Suppressor macrophage treated with lipopolysaccharide for 1 hour (primary cell): ENCODE measurements at places on chromosomes 13 and 19.

DNA sequence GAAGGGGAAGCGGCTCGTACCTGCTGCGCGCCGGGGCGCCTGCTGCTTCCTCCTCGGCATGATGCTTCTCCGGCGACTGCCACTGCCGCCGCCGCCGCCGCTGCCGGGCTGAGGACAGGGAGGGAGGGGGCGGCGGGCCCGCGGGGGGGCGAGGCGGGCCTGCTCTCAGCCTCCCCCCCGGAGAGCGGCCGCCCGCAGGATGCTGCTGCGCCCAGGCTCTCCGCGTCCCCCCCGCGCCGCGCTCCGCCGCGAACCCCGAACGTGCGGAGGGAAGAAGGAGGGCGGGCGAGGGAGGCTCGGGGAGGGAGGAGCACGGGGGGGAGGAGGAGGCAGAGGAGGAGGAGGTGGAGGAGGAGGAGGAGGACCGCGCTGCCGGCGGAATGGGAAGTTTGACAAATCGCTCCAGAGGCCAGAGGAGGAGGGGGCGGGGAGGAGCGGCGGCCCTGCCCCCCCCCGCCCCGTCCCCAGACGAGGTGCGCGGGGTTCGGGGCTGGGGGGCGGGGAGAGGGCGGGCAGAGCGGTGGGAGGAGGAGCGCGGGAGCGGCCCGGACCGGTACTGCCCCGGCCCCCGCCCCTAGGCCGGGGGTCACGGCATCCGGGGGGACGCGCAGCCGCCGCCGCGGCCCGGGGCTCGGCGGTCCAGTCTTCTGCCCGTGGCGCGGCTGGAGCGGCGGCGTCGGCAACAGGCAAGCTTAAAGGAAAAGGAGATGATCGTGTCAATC, at the start of gene TSHZ3:
Gene TSHZ3 (minus strand): TSS at position 277 of the 722 bp plus-strand sequence. CDS start 217 bp downstream, at position 60.
- DNase-seq: peak; percentile 76

DNA sequence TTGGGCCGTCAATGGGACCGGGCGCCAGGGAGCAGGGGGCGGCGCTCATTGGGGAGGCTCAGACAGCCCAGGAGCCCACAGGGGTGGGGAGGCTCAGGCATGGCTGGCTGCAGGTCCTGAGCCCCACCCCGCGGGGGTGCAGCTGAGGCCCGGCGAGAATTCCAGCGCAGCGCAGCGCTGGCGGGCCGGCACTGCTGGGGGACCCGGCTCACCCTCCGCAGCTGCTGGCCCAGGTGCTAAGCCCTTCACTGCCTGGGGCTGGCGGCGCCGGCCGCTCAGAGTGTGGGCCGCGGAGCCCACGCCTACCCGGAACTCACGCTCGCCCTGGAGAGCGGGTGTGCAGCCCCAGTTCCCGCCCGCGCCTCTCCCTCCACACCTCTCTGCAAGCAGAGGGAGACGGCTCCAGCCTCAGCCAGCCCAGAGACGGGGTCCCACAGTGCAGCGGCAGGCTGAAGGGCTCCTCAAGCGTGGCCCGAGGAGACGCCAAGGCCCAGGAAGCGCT, 1227.4 kb downstream of the PCDH17 start:
- no peak for DNase-seq

- no peak for DNase-seq
Measured at GRCh38 chr19:39139971-39140453, 14.4 kb downstream of the PAK4 start.

DNA sequence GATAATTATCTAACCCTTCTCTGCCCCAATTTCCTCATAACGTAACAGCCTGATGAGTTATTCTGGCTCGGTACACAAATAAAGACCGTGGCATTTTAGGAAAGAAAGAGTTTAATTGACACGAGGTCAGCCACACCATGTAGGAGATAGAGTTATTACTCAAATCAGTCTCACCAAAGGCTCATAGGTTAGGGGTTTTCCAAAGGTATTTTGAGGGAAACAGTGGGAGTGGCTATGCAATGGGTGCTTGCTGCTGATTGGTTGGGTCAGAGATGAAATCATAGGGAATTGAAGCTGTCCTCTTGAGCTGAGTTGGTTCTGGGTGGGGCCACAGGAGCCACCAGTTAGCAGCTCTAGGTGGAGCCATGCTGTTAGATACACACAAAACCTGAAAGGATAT, 137.5 kb downstream of the FREM2 start:
- DNase-seq: no peak

GRCh38 chr13:76892488-76892887, 6.3 kb upstream of the KCTD12 start:
- DNase-seq: no peak

GRCh38 chr19:19335408-19336158, 15.0 kb downstream of the MAU2 start:
- DNase-seq: no peak

- DNase-seq: peak; percentile 9
Measured at GRCh38 chr13:54029720-54030119, 1001.1 kb downstream of the OLFM4 start.

DNA sequence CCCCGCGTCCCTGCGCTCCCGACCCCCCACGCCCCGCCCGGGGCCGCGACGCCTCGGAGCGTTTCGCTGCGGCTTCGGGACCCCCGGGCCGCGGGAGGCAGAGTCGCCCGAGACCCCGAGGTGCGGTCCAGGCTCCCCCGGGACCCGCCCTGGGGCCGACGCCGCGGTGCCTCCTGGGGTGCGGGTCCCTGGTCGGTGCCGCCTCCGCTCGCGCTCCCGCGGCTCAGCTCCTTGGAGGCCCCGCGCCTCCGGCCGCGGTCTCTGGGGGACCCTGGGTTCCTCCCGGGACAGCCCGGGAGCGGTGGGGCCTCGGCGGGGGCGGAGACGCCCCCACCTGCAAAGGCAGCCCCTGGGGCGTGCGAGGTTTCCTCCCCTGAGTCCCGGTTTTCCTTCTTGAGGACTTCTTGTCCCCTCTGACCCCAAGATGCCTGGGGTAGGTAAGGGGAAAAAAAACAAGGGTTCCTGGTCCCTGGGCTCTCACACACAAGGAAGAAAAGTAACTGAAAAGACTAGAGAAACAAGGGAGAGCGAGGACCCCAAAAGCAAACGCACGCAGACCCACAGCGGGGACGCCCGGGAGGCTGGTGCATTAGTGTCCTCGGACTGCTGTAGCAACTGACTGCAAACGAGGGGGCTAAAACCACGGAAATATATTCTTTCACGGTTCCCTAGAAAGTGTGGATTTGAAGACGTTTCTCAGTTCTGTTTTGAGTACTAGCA, 740 bp downstream of the ZNF555 start:
- peak; percentile 37 for DNase-seq

DNA sequence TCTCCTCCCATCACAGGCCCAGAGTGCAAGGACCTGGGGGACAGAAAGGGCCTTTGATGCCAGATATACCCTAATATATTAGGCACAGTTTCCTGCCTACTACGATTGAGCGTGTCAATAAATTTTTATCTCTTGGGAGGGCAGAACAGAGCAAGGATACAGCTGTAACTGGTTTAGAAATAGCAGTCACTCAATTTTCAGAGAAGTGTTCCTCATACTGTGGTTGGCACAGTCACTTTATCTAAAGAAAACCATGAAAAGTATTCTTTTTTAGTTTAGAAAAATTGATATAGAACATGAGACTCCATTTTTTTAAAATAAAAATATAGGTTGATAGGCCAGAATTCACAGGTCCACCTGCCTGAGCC, 460 bp upstream of the ZNF155 start:
- no peak for DNase-seq

- no peak for DNase-seq
Measured at GRCh38 chr13:98823442-98823841, 71.0 kb upstream of the SLC15A1 start.

- peak; percentile 93 for DNase-seq
Measured at GRCh38 chr19:15212711-15213110, 11.9 kb upstream of the NOTCH3 start.

DNA sequence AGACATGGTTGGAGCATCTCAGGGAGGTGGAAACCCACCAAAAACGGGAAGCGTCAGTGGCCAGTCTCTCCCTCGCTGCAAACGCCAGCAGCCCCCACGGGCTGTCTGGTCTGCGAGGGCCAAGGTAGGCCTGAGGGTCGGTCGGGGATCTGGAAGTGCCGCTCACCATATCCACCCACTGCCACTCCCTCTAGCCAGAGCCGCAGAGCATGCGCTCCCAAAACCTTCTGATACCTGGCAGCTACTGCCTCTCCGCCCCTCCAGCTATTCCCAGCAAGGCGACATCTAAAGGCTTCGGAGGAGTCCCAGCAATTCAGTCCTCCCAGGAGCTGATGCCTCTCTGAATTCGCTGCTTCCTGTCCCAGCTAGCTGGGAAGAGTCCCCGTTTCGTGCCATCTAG, 4.4 kb upstream of the FKRP start:
- DNase-seq: no peak

DNA sequence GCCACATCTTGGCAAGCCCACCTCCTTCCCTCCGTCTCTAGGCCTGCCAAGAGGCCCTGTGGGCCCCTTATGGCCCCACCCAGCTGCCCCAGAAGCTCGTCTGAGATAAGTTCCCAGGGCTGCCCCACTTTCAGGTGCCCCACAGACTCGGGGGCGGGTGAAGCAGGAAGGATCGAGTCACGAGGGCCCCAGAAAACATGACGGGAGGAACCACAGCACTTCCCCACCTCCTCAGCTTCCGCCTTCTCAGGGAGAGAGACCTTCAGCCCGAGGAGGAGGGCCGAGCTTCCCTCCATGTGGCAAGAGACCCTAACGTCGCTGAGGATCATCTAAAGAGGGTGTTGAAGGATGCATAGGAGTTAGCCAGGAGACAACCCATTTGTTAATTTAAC, 4.5 kb upstream of the IL12RB1 start:
- peak; percentile 67 for DNase-seq

GRCh38 chr13:47932950-47933923, 67.8 kb downstream of the SUCLA2 start:
- DNase-seq: peak; percentile 79

DNA sequence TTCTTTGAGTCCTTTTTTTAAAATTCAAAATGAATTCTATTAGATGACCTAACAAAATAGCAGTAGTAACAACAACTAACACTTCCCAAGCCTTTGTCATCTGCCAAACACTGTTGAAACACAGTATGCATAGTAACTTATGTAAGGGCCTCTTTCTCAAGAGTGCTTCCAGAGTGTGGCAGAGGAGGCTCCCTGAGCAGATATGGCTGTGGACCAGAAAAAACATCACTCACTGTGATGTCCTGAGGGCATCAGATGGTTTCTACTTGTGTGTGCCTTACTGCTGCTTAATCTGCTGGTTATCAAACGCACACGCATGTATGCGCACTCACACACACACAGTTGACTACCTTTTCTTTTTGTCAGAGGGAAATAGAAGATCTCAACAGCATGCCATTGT, 110.8 kb downstream of the DLEU7 start:
- DNase-seq: no peak

DNA sequence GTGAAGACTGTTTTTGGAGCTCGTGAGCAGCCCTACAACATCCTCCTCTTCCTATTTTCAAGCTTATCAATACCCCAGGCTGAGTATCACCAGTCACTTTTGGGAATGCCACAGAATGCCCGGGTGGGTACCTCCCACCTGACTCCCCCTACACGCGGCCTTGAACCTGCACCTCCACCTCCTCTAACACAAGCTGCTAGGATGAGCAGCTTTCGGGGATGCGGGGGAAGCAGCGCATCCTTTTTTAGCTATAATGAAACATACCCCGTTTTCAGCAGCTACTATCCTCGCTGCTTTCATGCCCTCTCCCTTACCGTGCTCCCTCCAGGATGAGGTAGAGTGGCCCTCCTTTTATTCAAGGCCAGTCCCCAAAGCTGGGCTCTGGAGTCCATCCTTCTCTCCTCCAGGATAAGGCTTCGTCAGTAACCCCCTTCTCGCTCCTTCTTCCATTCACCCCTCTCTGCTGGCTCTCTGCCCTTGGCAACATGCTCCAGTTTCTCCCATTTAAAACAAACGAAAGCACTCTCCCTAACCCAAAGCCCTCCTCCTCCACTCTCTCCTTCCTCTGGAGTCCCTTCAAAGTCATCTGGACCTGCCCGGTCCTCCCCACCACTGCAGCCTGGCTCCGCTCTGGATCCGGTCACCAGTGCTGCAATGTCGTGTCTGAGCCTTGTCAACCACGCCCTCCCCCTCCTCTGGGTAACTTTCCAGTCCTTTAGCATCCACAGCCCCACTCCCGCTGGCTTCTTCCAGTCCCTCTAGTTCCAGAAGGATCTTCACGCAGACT, 55.3 kb downstream of the STK24 start:
- no peak for DNase-seq

- no peak for DNase-seq
Measured at GRCh38 chr19:44792281-44792680, 14.6 kb downstream of the CBLC start.

- DNase-seq: no peak
Measured at GRCh38 chr19:15828121-15828610, 12.7 kb upstream of the OR10H1 start.

GRCh38 chr19:12205296-12205695, 42.4 kb downstream of the ZNF136 start:
- DNase-seq: no peak

DNA sequence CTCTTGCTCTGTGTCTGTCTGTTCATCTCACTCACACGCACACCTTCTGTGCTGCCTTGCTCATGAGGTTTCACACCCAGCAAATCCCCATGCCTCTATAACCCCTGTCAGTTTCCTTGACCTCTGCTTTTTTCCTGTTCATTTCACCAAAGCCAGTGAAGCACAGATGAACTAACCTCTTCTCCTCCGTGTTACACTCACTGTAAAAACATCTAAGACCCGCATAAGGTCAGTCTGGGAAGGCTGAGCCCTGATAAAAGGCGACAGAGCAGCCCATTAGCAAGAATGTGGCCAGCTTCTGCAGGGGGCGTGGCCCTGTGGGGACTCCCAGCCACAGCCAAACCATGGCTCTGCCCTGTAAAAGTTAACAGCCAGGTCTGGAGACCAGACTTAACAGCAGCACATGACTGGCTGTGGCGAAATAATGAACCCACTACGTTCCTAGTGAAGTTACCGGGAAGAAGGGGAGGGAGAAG, 42.8 kb upstream of the NPAS1 start:
- DNase-seq: peak; percentile 36

DNA sequence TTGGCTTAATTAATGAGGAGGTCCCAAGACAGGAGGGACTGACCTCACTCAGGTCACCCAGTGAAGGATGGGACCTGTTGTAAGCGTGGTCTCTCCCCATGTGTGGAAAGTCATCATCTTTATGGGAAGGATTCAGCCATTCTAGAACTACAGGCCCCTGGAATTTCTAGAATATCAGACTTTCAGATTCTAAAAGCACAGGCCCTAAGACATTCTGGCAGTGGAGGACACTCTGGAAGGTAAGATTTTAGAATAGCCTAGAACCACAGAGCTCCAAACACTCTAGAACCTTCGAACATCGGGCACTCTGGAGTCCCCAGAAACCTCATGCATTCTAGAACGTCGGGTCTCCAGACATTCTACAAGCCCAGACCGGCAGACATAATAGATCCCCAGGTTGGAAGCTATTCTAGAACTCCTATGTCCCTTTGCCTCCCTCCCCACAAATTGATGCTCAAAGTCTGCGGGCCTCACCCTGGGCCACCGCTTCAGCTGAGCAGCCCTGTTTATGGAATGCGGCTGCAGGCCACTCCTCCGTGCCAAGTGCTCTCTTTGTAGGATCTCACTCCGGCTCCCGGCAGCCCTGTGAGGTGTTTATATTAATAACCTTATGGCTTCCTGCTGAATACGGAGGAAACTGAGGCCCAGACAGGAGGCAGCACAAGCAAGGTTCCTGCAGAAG, 1.9 kb upstream of the KLK15 start:
- DNase-seq: no peak
